Activated CD8-positive, alpha-beta memory T cell treated with anti-CD3 and anti-CD28 coated beads for 1 hour (primary cell): ENCODE measurements at places on chromosomes 4 and X.

DNA sequence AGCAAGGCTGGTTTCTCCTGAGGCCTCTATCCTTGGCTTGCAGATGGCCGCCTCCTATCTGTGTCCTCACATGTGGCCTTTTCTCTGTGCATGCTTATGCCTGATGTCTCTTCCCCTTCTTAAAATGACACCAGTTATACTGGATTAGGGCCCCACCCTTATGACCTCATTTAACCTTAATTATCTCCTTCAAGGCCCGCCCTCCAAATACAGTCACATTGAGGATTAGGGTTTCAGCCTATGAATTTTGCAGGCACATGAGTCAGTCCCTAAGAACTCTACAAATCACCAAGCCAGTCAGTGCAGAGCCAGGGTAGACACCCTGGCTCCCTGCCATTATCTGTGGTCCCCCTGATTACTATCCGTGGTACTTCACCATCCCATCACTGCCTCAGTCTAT lies 51.6 kb downstream of the MAML3 start:
- DNase-seq = no peak

- DNase-seq = no peak
These were observed 255.4 kb downstream of the SPANXN1 start for GRCh38 chrX:145502670-145503069.

DNA sequence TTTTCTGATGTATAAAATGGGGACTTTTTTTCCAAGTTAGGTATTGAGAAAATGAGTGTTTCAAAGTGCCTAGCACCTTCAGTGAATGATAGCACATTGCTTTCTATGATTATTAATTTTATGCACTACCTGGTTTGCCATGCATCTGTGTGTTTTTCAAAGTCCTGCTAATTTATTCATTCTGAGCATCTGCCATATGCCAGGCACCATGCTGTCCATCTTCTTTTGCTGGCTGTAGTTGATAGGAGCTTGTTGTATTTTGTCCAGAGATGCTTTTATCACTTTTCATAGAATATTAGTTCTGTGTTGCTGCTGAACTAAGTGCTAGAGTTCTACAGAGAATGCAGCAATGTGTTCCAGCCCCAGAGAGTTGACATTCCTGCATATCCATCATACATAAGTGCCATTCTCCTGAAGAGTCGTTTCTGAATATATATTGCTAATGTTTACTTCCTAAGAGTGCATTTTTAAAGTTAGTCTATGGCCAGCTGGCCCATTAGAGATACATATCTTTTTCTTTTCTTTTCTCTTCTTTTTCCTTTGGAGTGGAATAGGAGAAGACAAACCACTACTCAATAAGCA lies 49.0 kb upstream of the CLNK start:
- no peak for DNase-seq

DNA sequence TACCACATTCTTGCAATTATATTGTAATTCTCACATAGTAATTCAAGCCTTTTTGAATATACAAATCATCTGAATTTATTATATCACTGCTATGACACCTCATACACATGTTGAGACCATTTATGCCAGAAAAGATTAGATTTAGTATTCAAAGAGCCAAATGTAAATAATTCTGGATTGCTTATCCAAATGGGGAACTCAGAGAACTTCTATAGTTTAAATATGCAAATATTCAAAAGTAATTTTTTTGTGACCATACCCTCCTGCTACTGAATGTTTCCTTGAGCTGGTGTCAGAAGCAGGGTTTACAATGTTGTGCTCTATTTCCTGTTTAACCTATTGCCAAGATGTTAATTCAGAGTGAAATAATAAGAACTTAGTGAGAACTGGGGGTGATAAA lies 372.2 kb downstream of the TRIML1 start:
- no peak for DNase-seq

GRCh38 chr4:74504212-74504611 lies 59.3 kb downstream of the AREG start:
- no peak for DNase-seq

- DNase-seq = no peak
These were observed 216.8 kb upstream of the PSAPL1 start for GRCh38 chr4:7651461-7651921.

- DNase-seq = no peak
These were observed 358.4 kb upstream of the EPHA5 start for GRCh38 chr4:66028668-66029067.

GRCh38 chr4:68797048-68797447 lies 18.7 kb upstream of the UGT2B10 start:
- DNase-seq = no peak

DNA sequence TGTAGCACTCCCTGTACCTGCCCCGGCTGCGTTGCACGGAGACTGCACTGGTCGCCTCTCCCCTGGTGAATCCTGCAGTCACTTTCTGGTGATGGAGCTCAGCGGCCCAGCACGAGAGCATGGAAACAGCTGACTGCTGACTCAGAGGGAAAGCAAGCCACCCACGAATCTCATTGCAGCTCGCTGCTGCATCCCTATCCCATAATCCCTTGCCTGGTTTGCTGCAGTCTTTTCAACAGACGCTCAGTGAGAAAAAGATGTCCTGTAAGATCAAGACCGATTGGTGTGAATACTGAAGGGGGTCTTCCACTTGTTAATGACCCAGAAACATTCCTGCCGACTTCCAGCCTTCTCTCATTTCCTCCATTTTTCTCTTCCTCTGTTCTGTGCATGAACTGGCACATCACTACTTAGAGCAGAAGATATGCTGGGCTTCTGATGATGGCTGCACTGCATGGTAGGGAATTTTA lies 52.9 kb downstream of the TRIM2 start:
- DNase-seq = no peak
